Suppressor macrophage treated with lipopolysaccharide for 1 hour (primary cell): ENCODE measurements at places on chromosomes 3 and 15.

- DNase-seq, result no peak
Observed at GRCh38 chr3:32410367-32411246, 19.0 kb downstream of the CMTM7 start.

DNA sequence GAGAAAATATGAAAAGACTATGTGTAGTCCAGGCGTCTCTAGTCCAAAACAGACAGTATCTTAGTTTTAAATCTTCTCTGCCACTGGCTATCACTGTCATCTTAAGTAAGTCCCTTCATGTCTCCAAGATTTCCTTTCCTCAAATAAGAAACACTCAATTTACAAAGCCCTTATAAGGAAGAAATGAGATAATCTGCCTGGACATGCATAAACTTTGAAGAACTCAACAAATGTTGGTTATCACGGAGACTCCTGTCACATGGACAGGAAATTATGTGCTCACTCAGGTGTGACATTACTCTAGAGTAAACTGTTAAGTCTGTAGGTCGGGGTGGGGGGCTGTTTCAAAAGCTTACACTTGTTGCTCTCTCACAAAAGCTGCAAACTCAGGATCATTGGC is 91.9 kb downstream of the IMPG2 start:
- DNase-seq, result no peak

DNA sequence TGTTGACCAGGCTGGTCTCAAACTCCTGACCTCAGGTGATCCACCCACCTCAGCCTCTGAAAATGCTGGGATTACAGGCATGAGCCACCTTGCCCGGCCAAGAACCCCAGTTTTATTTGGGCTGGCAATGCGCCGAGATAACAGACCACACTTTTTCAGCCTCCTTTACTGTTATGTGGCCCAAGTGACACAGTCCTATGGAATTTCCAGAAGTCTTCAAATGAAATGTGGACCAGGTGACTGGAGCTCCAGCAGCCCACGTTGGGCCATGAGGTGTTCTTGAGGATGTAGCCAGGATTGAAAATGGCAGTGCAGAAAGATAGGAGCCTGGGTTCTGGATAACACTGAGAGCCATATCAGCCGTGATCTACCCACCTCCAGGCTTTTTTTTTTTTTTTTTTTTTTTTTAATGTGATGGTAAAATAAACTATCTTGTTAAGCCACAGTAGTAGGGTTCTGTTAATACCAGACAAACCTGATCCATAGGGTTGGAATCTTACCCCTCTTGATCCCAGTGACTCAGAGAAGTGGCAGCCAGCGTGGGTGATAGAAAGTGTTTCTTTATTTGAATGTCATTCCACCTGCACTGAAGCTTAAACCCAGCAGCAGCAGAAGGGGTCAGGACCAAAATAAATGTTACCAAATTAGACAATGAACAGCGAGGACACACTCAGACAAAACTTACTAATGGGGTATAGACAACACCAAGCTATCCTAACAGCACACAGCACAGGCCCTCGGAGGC is 55.6 kb downstream of the LHFPL4 start:
- no peak for DNase-seq

DNA sequence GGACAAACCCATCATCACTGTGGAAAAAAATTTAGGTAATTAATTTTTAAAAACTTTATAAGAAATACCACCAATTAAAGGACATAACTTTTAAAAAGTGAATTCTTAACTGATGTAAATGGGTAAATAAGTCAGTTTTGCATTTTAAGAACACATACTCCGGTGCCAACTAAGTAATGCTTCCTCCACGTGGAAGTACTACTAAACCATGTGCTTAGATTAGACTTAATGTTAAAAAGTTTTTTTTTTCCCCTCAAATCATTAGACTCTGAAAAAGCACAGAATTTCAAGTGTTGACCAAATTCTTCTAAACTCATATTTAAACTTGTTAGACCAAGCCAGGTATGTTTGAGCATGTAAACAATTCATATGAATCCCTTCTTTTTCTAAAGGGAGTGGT is 242.0 kb downstream of the NFKBIZ start:
- no peak for DNase-seq

- DNase-seq, result peak; percentile 13
Observed at GRCh38 chr3:54146506-54147239, 24.3 kb downstream of the CACNA2D3 start.
